ENCODE measurements at places on chromosomes 4 and X. TPM values are rescaled to one million over a fixed set of nuclear protein-coding genes. Genes with fewer than 3 reads are reported as not detected.

Gene ZAR1
- not detected for total RNA-seq

Gene SAP30
- total RNA-seq, result 20.3 TPM

Gene ETDA
- total RNA-seq, result not detected

Gene CCNQ
- total RNA-seq, result 60.1 TPM

Gene MAGEA2
- total RNA-seq, result not detected

Gene CENPE
- 9.2 TPM for total RNA-seq

Gene ODAPH
- total RNA-seq, result not detected

Data from A549 treated with dexamethasone at 1 μM for 4 hours (cell line).